Stimulated activated CD4-positive, alpha-beta T cell treated with anti-CD3 and anti-CD28 coated beads, Interleukin-2, amount 100 ng/mL, for 4 hours (primary cell): ENCODE measurements at places on chromosomes 11 and 22.

DNA sequence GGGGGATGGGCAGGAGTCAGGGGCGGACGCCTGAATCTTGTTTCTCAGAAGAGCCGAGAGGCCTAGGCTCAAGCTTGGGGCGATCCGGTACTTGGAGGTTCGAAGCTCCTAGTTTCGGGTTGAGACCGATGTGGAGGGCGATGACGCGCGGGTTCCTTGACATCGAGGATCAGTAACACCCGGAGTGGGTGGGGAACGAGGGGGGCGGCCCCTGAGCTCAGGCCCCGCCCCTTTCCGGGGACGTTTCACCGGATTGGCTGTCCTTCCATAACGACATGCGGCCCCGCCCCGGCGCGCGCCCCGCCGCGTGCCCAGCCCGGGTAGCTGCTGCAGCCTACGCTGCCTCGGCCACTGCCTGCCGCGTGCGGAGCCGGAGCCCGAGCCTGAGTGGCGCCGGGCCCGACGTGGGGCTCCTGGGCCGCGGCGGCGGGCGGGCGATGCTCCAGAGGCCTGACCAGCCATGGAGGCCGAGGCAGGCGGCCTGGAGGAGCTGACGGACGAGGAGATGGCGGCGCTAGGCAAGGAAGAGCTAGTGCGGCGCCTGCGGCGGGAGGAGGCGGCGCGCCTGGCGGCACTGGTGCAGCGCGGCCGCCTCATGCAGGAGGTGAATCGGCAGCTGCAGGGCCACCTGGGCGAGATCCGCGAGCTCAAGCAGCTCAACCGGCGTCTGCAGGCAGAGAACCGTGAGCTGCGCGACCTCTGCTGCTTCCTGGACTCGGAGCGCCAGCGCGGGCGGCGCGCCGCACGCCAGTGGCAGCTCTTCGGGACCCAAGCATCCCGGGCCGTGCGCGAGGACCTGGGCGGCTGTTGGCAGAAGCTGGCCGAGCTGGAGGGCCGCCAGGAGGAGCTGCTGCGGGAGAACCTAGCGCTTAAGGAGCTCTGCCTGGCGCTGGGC is at the start of gene CCDC85B:
CCDC85B (plus strand) TSS at position 350 of the 895 bp plus-strand sequence; CDS start at position 461, 111 bp downstream.
- DNase-seq: peak; percentile 99

- DNase-seq: no peak
Measured at GRCh38 chr22:37744589-37744988, 47.7 kb downstream of the TRIOBP start.

DNA sequence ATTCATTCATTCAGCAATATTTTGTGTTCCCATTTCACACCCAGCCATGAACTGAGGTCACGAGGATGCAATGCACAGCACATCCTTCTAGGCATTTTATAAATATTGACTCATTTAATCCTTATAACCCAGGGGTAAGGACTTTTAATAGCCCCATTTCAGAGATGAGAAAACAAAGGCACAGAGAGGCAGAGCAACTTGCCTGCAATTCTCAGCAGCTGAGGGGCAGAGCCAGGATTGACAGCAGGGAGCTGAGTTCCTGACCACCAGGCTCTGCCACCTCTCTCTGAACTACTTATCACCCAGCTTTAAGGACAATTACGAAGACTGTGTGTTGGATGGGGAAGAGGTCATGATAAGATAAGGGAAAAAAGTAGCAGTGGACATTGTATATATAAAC is 12.8 kb upstream of the FGF3 start:
- DNase-seq: no peak

DNA sequence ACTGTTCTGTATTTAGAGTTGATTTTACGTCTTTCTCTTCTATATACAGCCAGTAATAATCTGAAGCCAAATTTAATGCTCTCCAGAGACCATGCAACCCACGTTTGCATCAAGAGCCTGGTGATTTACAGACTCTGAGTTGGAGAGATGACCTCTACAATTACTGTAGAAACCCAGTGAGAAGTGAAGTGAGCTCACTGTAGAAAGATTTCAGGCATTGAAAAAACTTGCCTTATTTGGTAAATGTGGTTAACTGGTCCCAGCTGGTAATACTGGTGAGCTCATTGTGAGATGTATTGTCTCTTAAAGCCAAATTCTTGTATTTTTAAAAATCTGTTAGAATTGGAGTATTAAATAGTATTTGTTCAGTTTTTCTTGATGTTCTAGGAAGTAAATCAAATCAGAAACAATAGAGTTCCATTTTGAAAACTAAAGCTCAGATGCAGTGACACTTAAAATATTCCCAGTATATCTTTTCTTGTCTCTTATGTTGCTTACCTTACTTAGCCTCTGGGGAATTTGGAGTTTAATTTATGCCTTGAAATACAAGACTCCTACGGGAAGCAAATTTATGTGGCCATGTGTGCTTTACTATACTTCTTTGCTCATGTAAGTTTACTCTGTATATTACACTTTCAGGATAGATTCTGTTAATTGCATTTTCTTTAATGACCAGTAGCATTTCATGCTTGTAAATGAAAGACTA is 189.9 kb downstream of the ARHGAP42 start:
- no peak for DNase-seq

GRCh38 chr22:45752036-45752435 is 80.4 kb downstream of the ATXN10 start:
- DNase-seq: no peak

DNA sequence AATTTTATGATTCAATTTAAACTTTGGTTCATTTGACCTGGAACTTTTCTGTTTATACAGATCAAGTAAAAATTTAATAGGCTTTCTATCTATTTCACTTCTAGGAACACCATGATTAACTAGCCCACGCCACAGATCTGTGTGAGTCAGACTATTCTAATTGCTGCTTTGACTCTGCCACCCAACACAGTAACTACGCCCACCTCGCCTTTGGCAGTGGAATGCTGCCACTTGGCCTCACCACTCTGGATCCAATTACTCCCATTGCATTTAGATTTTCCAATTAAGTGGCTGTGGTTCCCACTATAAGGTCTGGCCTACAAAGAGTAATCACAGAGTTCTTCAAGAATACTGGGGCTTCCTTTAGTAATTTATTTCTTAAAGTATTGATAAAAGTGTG is 46.6 kb upstream of the LIN7C start:
- DNase-seq: no peak

DNA sequence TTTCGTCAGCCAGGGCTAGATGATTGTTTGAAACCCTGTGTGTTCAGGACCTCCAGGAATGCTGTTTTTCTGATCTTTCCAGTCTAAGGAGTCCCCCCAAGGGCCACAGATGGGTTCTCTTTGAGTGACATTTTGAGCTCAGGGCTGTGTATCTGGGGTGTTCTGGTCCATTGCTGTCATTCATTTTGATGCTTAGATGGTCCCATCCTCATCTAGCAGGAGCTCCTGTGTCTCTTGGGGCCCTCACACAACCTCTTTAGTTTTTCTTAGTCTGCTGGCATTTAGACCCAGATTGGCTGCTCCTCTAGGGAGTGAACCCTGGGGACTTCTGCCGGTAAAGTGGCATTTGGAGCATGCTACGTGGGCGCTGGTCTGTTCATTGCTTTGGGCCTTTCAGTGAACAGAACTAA is 39.1 kb downstream of the MED15 start:
- no peak for DNase-seq

GRCh38 chr11:119493712-119494111 is 70.7 kb upstream of the THY1 start:
- DNase-seq: no peak

GRCh38 chr22:39176143-39176713 is 23.7 kb upstream of the CBX7 start:
- no peak for DNase-seq

DNA sequence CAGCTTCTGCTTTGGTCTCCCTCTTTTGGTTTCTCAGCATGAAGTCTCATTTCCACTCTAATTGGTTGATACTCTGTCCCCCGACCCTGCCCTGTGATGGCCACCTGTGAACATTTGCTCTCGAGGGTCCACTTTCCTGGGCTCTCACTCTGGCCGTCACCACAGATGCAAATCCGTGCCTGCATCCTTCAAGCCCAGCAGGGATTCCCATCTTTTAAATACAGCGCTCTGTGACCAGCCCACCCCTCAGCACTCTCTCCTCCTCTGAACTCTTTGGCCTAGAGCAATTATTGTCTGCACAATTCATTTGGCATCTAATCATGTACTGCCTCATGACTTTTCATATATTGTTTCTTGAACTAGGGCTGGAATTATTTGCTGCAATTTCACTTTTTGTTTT is 26.0 kb downstream of the PKNOX2 start:
- no peak for DNase-seq

GRCh38 chr11:93823210-93823609 is 27.2 kb downstream of the VSTM5 start:
- DNase-seq: no peak

DNA sequence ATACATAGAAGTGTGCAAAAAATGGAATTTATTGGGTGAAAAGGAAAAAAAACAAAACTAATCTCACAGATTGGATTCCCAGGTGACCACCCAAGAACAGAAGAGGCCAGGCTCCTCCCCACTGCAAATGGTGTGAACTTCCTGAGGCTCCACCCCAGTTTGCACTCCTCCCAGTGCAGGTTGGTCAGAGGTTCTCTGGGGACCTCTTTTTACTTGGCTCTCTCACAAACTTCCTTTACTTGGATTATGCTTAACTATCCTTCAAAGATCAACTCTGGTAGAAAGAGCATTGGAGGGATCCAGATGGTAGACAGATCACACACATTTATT is 138.9 kb upstream of the CCDC90B start:
- DNase-seq: no peak

DNA sequence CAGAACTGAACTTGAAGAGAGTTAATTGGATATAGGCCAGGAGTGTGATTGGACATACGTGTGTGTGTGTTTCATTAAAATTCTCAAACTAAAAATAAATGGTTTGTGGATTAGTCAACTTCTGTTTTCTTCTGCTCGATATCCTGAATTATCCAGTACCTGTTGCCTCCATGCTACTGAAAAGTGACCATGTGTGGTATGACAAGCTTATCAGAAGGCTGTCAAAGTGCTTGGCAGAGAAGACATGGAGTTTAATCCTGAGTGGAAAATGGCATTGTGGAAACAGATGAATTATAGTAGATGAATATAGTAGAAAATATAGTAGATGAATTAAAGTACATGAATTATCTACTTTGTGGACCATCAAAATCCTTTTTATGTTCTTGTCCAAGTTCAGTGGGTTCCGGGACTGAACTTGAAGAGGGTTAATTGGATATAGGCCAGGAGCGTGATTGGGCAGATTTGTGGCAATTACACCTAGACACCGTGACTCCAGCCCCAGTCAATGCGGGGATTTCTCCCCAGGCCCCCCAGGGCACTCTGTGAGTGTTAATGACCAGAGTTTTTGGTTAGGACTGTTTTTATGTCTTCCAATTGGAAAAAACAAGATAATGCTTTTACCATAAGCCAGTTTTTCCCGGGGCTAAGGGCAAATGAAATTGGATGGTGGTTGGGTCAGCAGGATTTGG is 30.1 kb downstream of the GRAMD1B start:
- no peak for DNase-seq

DNA sequence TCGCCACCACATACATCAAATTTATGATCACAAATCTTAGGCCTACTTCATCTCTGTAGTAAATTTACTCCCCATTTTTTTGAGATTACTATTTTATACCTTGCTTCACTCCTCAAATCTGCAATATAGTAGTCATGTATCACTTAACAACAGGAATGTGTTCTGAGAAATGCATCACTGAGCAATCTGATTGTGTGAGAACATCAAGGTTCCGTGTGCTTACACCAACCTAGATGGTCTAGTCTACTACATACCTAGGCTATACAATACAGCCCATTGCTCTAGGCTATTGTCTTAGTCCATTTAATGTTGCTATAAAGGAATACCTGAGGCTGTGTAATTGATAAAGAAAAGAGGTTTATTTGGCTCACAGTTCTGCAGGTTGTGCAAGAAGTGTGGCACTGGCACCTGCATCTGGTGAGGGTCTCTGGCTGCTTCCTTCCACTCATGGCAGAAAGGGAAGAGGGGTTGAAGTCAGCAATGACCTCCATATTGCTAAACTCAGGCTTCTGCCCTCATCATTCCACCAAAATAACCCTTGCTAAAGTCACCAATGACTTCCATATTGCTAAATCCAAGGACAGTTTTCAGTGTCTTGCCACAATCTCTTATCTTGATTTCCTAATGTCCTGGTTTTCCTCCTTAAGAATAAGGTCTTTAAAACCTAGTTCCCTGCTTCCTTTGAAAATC is 140.3 kb downstream of the RBFOX2 start:
- DNase-seq: no peak

- no peak for DNase-seq
Measured at GRCh38 chr11:120403966-120404365, 67.8 kb downstream of the ARHGEF12 start.

- DNase-seq: no peak
Measured at GRCh38 chr11:4713241-4713640, 8.7 kb downstream of the MMP26 start.

DNA sequence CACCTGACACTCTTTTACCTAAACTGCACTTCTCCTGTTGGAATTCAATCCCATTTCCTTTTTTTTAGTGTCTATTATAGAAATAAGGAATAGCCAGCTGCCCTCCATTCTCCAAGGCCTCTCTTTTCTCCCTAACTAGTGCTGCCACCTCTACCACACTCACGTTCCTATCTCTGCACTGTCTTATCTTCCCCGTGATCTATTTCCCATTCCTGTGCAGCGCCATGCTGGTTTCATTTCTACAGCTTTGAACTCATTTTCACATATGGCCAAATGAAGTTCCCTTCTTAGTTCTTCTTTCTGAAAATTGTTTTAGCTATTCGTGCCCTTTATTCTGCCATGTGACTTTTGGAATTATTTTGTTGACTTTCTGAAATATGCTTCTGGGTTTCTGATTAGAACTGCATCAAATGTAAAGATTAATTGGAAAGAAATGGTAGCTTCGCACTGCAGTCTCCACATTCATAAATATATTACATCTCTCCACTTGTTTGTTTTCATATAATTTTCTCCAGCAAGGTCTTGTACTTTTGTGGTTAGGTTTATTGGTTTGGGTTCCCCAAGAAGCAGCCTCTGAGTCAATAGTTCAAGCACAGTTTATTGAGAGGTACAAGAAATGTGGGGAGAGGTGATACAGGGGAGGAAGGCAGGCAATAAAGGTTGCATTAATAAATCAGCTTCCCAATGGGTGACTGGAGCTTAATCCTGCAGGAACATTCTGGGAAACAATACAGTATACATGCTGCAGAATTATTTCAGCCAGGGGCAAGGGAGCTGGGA is 43.7 kb upstream of the DRD2 start:
- no peak for DNase-seq

- DNase-seq: no peak
Measured at GRCh38 chr22:50047346-50047745, 10.8 kb downstream of the TTLL8 start.

GRCh38 chr11:70944636-70945035 is 307.7 kb downstream of the SHANK2 start:
- DNase-seq: no peak

DNA sequence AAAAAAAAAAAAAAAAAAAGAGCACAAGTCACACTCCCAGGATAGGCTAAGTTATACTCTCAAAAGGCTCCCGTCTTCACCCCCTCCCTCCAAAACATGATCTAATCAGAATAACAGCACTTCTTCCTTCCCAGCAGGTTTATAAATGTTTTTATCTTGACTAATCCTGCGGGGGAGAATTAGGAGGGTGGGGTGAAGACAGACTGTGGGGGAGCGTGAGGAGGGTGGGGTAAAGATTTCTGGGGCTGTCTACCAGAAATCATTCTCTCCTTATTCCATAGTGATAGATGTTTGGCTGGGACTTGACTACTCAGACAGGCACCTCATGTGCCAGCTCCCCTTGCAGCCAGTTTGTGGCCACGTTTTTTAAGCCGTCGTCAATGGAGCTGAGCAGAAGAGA is 17.0 kb downstream of the KCNE3 start:
- DNase-seq: no peak

- DNase-seq: no peak
Measured at GRCh38 chr11:112795142-112795815, 165.9 kb upstream of the NCAM1 start.
